ENCODE measurements at places on chromosomes 5 and 9.

GRCh38 chr5:82439750-82440445, 161.7 kb upstream of the RPS23 start:
- DNase-seq, result no peak

DNA sequence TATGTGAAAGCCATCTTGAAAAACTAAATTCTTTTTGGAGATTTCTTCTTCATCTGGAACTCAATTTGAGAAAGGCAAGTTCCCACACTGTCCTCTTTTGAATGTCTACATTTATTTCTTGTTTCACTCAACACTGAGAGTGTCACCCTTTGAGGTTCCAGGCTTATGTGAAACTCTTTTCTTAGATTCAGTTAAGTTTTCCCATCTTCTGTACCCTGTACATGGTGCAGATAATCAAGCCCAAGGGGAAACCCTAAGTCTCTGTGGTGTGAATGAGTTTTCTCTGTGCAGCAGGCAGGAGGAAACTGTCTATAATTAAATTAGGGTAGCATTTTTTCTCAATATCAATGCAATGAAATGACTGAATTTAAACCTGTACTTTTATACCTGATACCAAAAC, 72.3 kb upstream of the PRLR start:
- no peak for DNase-seq

DNA sequence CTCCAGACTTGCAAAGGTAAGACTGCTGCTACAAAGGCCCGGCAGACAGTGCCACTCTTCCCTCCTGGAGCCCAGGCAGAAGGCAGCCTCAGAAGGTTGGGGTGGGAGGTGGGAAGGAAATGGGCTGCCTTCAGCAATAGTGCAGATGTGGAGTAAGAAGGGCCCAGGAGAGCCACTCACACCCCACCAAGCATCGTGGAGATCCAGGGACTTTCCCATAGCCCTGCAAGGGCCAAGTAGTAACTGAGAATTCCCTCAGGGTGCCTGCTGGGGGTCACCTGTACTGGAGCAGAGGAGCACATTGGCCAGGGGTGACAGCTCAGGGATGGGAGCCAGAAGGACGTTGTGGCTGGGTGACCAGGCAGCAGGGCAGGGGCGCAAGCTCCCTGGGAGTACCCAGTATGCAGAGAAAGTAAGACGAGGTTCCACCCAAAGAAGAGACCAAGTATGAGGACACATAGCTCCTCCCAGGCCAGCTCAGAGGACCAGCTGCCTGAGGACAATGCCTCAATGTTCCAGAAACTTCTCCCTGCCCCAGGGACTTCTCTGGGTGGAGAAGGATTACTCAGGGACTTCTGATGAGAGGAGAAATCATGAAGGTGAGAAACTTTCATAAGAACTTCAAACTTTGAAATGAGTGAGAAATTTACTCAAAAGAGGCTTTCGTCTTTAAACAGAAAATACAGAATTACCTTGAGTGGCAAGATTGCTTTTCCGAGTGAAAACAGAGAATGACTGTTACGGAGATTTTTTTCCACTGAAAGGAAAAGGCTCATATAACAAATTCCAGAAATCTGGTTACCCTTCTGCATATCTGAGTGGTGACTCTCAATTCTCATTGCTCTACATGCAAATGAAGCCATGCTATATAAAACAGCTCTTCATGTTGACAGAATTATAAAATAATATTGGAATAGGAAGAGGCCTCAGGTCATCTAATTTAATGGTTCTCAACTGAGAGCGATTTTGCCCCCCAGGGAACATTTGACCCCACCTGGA, 87.9 kb upstream of the TRIO start:
- no peak for DNase-seq

GRCh38 chr5:95615164-95615467, 4.8 kb upstream of the GPR150 start:
- no peak for DNase-seq

GRCh38 chr5:107043665-107044064, 627.1 kb downstream of the EFNA5 start:
- no peak for DNase-seq

DNA sequence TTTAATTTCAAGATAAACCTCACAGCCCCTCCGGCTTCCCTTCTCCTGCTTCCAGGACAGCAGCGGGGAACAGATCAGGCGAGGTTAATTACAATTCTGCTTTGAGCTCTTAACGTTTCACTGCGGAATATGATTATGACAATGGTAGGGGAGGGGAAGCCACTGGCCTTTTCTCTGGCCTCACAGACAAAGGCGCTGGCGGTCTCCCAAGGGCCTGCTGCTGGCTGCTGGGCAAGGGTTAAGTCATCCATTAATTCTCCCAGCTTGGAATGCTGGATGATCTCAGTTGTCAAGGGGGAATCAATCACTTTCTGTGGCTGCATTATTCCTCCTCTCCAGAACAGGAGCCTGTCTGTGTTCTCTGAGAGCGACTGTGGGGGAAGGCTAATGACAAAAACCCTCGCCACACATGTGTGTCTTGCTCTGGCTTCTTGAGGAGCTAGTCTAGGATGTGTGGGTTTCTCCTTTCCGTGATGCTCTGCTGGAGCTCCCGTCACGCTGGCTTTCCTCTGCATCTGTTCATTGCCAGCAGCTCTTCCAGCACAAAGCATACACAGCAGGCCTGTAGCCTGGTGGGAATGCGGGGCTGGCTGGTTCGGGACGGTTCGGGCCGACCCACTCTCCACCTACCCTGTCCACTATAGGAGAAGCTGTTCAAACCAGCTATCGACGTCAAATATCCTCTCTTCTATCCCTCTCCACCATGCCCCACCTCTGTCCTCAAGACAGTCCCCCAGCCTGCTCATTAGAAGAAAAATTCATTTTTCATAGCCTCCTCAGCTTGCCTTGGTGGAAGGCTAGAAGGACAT, 82.8 kb downstream of the DCP2 start:
- DNase-seq, result no peak

- no peak for DNase-seq
Measured at GRCh38 chr5:109605207-109605730, 84.5 kb upstream of the MAN2A1 start.

GRCh38 chr5:77971776-77972468, 195.8 kb upstream of the TBCA start:
- no peak for DNase-seq

GRCh38 chr9:91884153-91884552, 65.9 kb downstream of the ROR2 start:
- DNase-seq, result no peak

DNA sequence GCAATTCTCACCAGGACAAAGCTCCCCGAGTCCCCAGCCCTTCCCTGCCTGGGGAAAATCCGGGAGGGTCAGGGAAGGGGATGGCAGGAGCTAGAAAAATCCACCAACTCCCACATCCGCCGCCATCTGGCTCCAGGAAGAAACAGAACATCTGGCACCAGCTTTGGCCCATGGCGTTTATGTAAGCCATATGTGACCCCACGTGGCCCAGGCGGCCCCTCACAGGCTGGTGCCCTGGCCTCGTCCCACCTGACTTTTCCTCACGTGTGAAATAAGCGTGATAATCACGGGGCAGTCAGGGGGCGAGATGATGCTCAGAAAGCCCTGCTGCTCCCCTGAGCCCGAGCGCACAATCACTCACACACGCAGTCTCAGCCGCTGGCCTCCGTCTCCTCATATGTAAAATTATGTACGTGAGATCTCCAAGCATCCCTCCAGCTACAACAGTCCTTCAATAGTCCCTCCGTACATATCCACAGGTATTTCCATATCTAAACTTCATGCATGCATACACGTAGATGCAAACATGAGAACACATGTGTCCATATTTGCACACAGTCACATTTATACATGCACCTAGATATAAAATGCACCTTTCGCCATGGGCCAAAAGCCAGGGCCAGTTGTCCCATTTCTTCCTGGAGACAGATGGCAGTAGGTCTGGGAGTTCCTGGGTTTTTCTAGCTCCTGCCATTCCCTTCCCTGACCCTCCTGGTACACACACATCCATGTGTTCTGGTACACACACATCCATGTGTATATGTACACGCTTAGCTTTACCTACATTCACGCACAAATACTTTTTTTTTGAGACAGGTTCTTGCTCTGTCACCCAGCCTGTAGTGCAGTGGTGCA, 28.9 kb downstream of the PLPP7 start:
- DNase-seq, result no peak

DNA sequence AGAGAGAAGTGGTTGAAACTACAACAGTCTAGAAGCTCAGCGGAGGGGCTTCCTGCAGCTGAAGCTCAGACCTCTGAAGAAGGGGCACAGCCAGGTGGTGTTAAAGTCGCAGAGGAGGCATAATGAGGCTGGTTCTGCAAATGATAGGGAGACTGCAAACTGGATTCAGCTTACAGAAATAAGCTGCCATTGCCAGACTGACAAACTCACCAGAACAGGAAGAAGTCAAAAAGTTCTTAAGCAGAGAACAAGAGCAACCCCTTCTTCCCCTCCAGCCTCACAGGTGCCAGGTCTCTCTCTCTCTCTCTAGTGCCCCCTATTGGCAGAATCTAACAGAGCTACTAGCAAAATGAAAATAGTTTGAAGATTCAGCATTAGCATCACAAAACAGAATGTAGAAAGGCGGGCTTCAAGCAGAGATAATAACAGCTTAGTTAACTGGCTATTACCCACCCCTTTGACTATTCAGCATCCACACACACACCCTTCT, 76.7 kb downstream of the GRAMD2B start:
- no peak for DNase-seq

DNA sequence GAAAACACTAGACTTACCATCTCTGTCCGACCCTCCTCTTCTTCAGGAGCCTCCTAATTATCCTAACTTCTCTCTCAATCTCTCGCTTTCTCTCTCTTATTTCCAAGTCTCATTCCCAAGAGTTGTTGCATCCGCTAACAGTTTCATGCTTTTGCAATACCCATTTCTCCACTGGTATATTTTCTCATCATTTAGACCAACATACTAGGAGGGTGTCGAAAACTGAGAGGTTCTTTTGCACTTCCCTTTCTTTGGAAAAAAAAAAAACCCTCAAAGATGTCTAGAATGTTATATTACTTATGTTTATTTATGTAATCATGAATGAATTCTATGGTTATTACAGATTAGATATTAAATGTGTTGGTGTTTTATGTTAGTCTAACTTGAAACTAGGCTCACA, 35.9 kb downstream of the SPZ1 start:
- no peak for DNase-seq

DNA sequence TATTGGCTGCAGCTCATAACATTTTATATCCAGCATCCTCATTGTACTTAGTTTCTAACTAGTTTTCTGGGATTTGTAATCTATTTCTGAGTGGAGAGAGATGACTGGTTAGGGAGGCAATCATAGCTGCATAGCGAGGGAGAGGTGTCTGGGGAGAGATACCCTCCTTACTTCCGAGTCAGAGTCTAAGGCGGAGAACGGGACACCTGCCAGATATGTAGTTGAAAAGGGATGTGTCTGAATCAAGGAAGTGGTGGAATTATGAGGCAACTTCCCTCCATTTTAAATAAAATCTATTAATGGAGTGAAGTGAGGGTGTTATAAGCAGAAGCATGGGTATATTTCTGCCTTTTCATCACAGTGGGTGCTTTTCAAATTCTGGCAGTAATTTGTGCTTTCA, 126.5 kb downstream of the MAST4 start:
- no peak for DNase-seq

DNA sequence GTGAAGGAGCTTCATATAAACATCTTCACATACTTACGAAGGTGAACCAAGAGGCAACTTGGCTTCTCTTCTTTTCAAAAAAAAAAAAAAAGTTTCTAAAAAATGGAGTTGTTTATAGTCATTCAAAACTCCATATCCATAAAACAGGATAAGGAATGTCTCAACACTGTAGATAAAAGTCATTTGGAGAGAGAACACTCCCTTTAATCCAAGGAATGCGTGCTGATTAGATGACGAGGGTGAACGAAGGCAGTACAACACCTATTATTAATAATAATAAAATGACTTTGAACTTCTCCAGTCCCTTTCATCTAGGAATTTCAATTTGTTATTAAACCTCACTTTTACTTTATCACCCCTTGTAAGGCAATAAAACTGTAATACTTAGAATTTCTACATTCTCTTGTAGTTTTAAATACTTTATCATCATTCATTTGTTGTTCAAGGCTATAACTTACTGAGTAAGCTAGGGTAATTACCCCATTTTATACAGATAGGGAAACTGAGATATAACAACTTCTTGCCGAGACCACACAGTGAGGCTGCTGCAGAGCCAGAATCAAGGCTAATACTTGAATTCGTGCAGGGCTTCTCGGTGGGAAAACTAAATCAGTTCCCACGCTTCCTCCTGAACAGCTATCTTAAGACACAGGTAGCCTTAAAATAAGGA, 377.1 kb downstream of the EFNA5 start:
- DNase-seq, result no peak

GRCh38 chr5:13553896-13554295, 390.6 kb downstream of the DNAH5 start:
- DNase-seq, result peak; percentile 23

- DNase-seq, result no peak
Measured at GRCh38 chr5:30626557-30626956, 566.9 kb upstream of the CDH6 start.

DNA sequence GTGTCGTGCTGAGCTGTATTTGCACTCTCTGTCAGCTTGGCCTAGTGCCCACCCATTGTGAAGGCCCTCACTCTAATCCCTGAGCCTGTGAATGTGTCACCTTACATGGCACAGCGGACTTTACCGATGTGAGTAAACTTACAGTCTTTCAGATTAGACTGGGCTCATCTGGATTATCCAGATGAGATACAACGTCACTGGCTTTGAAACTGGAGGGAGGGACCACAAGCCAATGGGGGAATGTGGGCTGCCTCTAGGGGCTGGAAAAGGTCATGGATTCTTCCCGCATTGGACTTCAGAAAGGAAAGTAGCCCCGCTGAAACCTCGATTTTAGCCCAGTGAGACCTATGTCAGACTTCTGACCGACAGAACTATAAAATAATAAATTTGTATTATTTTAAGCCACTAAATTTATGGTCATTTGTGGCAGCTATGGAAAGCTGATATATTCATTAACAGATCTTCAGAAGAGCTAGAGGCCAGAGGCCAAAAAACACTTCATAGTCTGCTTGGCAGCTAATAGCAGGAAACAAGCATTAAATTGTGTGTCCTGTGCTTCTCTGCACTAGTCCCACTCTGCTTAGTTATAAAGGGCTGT, 139.0 kb upstream of the GAS1 start:
- no peak for DNase-seq
